GM12865 (cell line): ENCODE measurements at places on chromosomes 1 and 21.

GRCh38 chr1:171809834-171810233, 28.4 kb downstream of the METTL13 start:
- no peak for DNase-seq

DNA sequence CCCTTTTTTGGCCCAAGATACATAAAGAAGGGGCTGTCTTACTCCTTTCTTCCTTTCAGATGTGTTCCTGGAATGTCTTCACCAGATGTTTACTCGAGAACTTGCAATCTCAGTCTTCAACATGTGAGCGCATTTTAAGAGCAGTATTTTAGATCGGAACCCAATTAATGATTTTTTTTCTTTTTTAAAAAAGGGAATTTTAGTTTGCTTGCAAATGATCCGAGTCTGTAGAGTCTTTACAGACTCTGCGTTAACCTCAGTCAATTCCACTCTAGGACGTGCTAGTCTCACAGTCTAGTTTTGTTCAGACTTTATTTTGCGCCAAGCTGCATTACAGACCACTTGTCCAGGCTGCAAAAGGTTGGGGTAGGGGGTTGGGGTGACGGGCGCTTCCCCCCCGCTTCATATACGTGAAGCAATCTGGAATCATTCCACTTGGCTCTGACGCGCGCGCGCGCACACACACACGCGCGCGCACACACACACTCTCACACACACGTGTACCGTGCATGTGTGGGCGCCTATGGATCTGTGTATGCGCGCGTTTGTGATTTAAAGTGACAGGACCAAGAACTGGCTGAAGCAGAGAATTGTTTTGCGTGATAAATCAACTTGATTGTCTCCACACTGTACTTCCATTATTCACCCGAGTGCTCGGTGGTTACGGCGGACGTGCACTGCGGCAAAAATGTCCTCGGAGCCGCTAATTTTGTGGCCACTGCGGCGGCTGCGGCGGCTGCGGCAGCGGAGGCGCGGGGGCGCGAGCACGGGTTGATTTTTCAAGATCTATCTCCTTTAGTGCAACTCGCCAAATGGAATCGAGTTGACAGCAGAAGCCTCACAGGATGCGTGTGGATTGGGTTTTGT, 25.6 kb upstream of the NFIA start:
- no peak for DNase-seq

DNA sequence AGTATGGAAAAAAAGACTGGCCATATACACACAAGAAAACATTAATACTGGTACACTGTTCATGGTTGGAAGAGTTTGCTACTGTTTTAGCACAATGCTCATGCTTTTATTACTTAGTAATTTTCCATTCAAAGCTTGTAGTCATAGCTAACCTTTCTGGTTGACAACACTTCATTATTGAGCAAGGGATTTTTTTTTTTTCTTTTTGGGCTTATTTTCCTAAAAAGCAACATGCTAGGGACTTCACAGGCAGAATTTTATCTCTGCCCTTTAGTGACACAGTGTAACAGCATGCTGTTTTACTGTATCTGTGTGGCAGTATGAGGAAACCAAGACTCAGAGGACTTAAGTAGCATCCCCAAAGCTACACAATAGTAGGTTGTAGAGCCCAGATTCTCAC, 58.5 kb downstream of the FGGY start:
- peak; percentile 16 for DNase-seq

DNA sequence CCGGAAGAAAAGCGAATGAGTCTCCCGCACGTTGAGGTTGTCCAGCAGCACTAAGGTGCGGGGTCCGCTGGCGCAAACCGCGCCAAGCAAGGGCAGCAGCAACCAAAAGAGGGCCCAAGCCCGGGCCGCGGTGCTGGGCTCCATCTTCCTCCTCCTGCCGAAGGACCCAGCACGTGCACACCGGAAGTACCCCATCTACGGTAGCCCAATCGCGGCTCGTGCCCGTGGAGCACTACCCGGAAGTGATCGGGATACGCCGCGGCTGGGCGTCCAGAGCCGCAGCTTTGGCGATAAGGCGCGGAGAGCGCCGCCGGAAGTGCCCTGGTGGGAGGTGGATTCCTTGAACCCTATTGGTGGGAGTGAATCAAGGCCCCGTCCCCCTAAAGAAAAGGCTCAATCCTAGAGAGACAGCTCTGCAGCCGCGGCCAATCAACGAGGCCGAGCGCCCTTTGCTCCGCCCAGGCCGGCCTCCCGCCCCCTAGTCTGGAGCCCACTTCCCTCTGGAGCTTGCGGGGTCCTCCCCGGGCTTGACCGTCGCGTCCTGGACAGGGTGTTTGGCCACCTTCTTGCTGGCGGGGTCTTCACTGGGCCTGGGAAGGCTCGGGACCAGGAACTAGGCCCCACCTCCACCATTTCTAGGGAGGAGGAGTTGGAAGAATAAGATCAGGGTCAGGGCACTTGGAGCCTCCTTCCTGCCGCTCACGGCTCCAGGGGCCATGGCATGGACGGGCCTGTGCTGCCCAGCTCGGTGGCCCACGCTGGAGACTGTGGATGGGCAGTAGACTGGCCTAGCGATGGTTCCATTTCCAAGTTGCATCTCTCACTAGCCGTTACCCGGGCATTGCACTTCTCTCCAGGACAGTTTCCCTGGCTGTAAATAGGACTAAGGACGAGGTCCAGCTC, at the start of gene DDOST:
TSS of gene DDOST (minus strand) at position 163 of the 903 bp plus-strand sequence. CDS start at position 144, 19 bp downstream.
- peak; percentile 99 for DNase-seq
